ENCODE measurements at places on chromosomes 11 and 22. TPM values are rescaled to one million over a fixed set of nuclear protein-coding genes. Genes with fewer than 3 reads are reported as not detected.

GRCh38 chr11:133818302-133818701, 27.0 kb downstream of the SPATA19 start:
- no peaks in the 10 kb centered on the region for H3K36me3 ChIP-seq
- no peak overlapping the region for H3K27ac ChIP-seq
- DNase-seq: no peak
- H3K27me3 ChIP-seq: no peaks in the 10 kb centered on the region

DNA sequence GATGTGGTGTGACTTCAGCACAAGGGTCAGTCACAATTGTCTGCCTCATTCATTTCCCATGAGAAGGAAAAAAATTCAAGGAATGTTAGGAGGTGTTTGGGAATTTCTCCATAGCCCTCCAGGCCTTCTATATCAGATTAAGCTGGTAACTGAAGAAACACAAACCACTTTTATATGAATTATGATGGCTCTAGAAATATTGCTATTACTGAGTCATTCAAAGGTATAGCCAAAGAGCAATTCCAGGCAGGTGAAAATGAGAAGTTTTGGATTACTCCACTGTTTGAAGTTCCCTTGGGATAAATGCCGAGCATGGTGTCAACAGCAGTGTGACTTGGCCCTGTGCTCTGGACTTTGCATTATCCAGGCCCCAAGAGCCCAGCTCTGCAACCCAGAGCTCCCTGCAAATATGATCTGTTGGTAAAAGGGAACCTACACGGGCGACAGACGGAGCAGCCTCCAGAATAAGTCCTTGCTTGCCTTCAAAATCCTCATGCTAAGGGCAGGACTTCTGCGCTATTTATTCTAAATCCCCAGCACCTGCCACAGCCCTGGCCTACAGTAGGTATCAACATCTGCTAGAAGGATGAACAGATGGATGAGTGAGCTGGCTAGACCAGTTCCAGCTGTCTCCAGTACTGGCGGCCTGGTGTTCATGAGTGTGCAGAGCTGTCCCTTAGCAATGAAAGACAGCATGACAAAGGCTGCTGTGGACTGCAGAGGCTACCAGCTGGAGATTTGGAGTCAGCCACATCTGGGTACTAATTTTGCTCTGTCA, 67.5 kb upstream of the ZBED5 start:
- H3K4me1 ChIP-seq: no peaks in the 10 kb centered on the region
- DNase-seq: no peak
- no peaks in the 10 kb centered on the region for H3K36me3 ChIP-seq
- no peak overlapping the region for H3K4me3 ChIP-seq
- H3K27ac ChIP-seq: no peak overlapping the region

GRCh38 chr22:25650833-25651232, 86.4 kb downstream of the GRK3 start:
- H3K27ac ChIP-seq: no peak overlapping the region
- H3K4me3 ChIP-seq: no peak overlapping the region
- no peak for DNase-seq
- no peaks in the 10 kb centered on the region for H3K36me3 ChIP-seq
- no peaks in the 10 kb centered on the region for H3K27me3 ChIP-seq

PLAAT5 gene
- 3.7 TPM for total RNA-seq

- no peaks in the 10 kb centered on the region for H3K27me3 ChIP-seq
- H3K36me3 ChIP-seq: no peaks in the 10 kb centered on the region
Observed at GRCh38 chr11:10355257-10355661, 50.4 kb downstream of the ADM start.

GRCh38 chr22:27045103-27045947, 387.9 kb downstream of the MIAT start:
- H3K36me3 ChIP-seq: no peaks in the 10 kb centered on the region
- H3K27me3 ChIP-seq: no peaks in the 10 kb centered on the region
- no peak overlapping the region for H3K4me3 ChIP-seq
- no peak overlapping the region for H3K27ac ChIP-seq
- no peaks in the 10 kb centered on the region for H3K4me1 ChIP-seq

- H3K36me3 ChIP-seq: no peaks in the 10 kb centered on the region
- no peak overlapping the region for H3K4me3 ChIP-seq
- H3K27me3 ChIP-seq: no peaks in the 10 kb centered on the region
- H3K4me1 ChIP-seq: no peaks in the 10 kb centered on the region
Observed at GRCh38 chr11:34468209-34468841, 29.6 kb downstream of the CAT start.

GRCh38 chr11:95577716-95578460, 211.7 kb downstream of the FAM76B start:
- H3K27ac ChIP-seq: no peak overlapping the region
- H3K27me3 ChIP-seq: no peaks in the 10 kb centered on the region

Measured in uterus (tissue), 4 donors.